ENCODE measurements at places on chromosomes 7 and 10.

DNA sequence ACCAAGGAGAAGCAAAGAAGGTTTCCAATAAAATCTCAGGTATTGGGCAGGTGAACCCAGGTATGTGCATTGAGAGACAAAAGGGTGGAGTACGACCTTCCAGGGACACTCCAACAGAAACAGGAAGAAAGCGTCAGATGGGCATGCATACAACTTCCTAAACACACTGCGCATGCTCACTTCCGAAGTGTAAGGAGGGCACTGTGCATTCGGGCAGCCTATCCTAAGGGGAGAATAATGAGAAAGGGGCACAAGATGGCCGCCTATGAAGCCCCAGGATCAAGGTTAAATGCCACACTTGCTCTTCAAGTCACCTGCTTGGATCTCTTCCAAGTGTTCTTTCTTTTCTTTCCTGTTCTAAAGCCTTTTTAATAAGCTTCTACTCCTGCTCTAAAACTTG is 39.4 kb upstream of the PRSS1 start:
- no peak for DNase-seq

GRCh38 chr7:24038993-24039392 is 245.0 kb upstream of the NPY start:
- no peak for DNase-seq

DNA sequence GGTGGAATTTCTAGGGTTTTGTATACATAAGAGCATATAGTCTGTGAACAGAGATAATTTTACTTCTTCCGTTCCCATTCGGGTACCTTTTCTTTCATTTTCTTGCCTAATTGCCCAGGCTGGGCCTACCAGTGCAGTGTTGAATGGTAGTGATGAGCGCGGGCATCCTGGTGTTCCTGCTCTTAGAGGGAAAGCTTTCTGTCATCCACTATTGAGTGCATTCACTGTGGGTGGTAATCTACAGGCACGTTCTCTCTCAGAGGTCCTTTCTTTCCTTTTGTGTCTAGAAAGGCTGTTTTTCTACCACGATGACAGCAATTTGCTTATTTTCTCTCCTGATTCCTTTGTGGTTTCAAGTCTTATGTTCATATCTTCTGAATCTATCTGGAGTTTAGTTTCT is 65.0 kb downstream of the INPP5A start:
- DNase-seq = no peak

GRCh38 chr7:151336027-151336708 is 5.4 kb upstream of the NUB1 start:
- no peak for DNase-seq

- DNase-seq = no peak
Observed at GRCh38 chr10:46216836-46217751, 69.7 kb upstream of the ANTXRL start.

DNA sequence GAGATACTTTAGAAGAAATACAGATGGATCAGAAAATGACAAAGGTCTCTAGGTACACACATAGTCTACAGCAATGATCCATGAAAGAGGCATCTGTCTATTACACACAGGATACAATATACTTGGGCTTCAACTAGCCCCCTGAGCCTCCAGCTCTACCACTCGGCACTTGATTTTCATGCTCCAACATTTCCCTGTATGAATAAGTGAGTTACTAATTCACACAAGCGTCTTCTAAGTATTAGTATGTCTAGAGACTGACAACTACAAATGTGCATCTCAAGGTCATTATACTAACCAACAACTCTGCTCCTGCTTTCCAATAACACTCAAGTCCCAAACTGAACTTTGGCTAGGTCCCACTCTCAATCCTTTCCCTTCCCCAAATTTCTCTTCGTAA is 8.3 kb downstream of the FAM204A start:
- DNase-seq = no peak

- no peak for DNase-seq
Observed at GRCh38 chr10:1310271-1310789, 254.1 kb downstream of the WDR37 start.

- no peak for DNase-seq
Observed at GRCh38 chr10:122341141-122341810, 33.2 kb upstream of the PLEKHA1 start.

DNA sequence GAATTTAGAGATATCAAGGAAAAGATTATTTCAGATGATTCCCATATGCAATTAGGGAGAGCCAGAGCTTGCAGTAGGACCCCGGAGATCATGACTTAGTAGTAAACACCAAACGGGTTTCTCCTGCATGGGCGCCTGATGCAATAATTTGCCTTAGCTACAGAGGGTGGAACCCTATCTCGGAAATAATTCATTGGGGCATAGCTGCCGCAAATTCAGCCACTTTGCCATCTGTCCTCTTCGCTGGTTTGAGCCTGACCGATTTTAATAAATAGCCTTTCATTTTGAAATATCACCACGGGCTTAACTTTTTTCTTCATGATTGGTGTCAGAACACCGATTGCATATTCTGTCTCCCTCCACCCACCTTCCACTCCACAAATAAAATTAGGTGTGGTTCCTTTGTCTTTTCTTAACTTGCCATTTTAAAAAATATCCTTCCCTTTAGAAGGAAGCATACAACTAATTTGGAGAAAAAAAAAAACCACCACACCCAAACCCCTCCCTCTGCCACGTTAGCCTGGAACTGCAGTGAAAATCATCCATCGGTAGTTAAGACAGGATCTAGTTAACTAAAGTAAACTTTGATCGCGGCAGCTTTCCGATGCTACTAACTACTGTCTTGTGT is 1.4 kb downstream of the GARS1 start:
- no peak for DNase-seq

- DNase-seq = no peak
Observed at GRCh38 chr10:132293813-132294520, 13.8 kb downstream of the STK32C start.

GRCh38 chr7:84105586-84105985 is 89.0 kb downstream of the SEMA3A start:
- no peak for DNase-seq

DNA sequence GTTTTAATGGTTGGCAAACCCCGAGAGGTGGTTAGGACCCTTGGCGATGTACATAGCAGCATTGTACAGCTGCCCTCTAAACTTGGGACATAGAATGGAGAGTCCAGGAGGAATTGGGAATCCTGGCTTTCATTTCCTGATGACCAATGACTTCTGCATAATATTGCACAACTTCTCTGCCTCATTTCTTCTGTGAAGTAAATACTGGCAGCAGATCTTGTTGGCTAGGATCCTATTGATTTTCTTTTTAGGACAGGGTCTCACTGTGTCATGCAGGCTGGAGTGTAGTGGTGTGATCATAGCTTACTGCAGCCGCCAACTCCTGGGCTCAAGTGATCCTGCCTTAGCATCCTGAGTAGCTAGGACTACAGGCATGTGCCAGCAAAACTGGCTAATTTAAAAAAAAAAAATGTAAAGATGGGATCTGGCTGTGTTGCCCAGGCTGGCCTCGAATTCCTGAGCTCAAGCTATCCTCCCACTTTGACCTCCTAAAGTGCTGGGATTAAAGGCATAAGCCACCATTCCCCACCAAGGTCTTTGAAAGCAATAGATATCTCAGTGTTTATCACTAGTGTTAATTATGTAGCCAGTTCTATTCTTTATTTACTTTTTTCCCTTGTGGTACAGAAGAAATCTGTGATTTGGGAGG is 58.1 kb downstream of the PODXL start:
- no peak for DNase-seq

DNA sequence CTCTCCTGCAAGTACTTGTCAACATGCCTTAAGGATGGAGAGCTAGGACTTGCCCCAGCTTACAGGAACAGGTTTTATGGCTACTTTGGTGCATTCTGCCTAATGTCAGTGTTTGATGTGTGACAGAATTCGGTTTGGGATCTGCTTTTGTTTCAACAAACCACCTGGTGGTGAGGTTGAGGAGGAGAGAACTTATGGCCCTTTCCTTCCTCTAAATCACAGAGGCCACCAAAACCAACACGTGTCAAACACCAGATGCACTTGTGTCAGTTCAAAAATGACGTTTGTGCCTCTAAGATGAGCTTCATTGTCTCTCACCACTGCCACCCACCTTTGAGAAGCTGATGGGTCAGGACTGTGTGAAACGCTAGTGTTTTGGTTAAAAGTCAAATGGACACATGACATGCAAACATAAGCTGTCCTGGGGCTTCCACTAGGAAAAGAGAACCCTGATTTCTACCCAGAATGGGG is 83.9 kb downstream of the OSBPL3 start:
- DNase-seq = no peak

DNA sequence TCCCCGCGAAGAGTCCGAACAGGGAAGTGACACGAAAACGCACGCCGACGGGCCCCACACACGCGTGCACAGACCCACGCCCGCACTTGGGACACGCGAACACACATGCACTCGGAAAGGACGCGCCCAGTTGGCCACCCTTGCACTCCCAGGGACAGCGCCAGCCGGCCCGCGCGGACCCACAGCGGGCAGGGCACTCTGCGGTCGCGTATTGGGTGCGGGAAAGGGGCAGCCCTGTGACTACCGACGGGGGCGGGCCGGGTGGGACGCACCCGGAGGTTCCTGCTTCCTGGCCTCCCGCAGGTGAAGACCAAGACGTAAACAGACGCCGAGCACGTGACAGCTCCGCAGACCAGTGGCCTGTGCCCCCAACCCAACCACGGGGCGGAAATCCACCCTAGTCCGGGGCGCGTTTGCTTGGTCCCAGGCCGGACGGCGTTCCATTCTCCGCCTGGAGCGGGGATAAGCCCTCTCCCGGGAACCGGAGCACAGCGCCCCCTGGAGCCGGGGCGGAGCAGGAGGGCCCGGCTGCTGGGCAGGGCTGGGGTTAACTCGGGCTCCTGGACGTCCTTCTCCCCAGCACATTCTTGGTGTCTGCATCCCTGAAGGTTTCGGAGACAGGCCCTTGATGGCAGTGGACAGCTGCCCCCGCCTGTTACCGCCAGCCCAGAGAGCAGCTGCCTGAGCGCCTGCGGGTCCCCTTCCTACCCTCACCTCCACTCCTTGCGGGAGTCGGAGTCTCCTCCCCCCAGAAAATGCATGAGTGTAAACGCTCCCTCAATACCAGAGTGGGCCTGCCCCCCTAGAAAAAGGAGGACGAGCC is 2.0 kb upstream of the LZTS2 start:
- peak; percentile 53 for DNase-seq

GRCh38 chr10:18665815-18666558 is 6.8 kb downstream of the ARL5B start:
- DNase-seq = no peak

DNA sequence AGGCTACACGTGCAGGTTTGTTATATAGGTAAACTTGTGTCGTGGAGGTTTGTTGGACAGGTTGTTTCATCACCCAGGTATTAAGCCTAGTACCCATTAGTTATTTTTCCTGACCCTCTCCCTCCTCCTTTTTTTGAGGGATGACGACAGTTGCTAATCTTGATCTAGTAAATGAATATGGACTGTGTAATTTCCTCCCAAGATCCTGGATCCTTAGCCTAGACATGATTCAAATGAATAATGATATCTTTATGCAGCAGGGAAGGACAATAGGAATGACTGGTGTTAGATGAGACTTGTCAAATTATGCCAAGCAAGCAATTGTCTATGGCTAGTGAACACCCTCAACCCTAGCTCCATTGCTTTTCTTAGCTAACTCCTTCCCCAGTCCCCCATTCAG is 156.2 kb downstream of the PLPP4 start:
- no peak for DNase-seq

GRCh38 chr10:126122881-126123280 is 226.5 kb downstream of the FANK1 start:
- DNase-seq = no peak

DNA sequence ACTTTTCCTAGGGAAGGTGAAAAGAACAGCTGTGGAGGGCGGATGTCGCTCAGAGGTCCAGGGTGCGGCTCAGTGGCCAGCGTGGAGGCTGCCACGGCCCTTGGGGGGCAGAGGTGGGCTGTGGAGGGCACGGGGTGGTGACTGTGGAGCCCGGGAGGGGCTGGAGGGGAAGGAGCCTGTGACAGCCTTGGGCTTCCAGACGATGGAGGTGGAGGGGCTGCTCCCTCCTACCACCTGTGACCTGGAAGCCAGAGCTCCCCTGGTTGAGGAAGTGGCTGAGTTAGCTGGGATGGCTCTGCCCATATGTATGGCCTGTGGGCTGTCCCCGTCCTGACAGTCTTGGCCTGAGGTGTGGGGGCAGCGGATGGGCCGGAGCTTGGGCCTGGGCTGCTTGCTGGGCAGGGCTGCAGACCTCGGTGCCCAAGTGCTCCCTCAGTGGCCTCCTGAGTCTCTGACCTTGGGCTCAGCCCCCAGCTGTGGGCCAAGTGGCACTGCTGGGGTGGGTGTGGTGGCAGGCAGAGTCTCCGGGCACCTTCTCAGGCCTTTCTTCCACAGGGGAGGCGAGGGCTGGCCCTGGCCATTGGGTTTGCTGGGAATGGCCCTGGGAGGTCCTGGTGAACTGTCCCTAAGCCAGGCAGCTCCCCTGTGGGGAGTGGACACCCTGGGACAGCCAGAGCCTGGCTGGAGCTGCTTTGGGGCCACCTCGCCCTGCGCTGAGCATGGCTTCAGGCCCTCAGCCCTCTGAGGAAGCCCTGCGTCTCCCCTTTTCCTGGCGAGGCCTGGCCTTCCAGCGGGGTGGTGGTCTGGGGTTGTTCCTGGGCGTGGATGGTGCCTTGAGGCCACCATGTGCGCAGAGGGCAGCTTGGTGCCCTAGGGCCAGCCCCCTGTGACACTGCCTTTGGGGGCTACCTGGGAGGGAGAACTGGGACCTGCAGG is 3.9 kb downstream of the BRI3 start:
- DNase-seq = no peak

- DNase-seq = no peak
Observed at GRCh38 chr7:37916673-37917660, at the start of gene SFRP4. SFRP4 (minus strand) TSS chr7:37916817; CDS start chr7:37916537, 280 bp downstream.

DNA sequence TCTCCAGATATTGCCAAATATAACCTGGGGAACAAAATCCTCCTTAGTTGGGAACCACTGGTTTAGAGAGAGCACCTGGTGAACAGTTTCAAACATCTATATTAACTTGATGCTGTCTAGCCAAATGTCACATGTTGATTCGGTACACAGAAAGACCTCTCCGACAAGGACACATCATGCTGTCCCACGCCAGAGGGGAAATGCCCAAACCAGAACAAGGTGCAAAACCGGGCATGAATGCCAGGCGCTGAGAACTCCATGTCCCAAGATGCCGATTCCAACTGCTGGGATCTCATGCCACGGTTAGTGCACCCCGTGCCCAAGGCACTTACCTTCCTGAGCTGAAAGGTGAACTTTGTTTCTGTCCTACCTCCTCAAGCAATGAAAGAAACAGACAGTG is 100.8 kb downstream of the SFMBT2 start:
- DNase-seq = no peak

DNA sequence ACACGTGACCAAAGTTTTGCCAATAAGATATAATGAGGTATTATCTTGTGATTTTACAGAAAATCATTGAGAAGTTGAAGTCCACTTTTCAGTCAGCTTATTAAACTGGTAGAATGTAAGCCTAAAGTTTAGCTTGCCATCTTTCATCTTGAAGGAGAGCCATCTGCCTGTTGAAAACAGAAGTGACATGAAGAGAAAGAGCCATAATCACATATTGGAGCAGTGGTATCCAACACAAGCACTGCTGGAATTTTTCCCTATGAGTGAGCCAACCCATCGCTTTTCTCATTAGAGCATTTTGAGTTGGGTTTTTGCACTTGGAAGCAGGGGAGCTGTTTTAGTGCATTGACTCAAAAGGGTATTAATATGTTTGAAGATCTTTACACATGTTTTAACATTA is 117.6 kb upstream of the FERD3L start:
- DNase-seq = no peak
